ENCODE measurements at places on chromosomes 3 and 15.

DNA sequence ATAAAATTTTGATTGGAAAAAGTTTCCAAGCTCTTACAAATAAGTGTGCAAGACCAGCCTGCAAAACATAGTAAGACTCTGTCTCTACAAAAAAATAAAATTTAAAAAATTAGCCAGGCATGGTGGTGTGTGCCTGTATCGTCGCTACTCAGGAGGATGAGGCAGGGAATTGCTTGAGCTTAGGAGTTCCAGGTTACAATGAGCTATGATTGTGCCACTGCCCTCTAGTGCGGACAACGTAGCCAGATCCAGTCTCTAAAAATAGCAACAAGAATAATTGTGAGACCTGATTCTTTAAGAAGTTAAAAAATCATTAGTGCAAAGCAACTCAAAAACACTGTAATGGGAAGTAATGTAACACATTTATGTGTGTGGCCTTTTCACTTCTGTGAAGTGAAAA is 251.6 kb downstream of the RBMS3 start:
- H3K36me3 ChIP-seq, result no peaks in the 10 kb centered on the region
- peaks cover 5% of the 10 kb centered on the region for H3K4me1 ChIP-seq
- H3K27ac ChIP-seq, result no peak overlapping the region
- no peak for DNase-seq
- no peaks in the 10 kb centered on the region for H3K27me3 ChIP-seq
- no peak overlapping the region for H3K4me3 ChIP-seq

- H3K4me1 ChIP-seq, result peaks cover 48% of the 10 kb centered on the region
- DNase-seq, result no peak
- H3K36me3 ChIP-seq, result no peaks in the 10 kb centered on the region
- no peak overlapping the region for H3K27ac ChIP-seq
- peaks cover 100% of the 10 kb centered on the region for H3K27me3 ChIP-seq
Measured at GRCh38 chr15:89406218-89406939, 71.8 kb upstream of the POLG start.

GRCh38 chr3:71487418-71487817 is 96.1 kb downstream of the FOXP1 start:
- no peak overlapping the region for H3K27ac ChIP-seq
- H3K4me3 ChIP-seq, result no peak overlapping the region
- H3K36me3 ChIP-seq, result peaks cover 20% of the 10 kb centered on the region

DNA sequence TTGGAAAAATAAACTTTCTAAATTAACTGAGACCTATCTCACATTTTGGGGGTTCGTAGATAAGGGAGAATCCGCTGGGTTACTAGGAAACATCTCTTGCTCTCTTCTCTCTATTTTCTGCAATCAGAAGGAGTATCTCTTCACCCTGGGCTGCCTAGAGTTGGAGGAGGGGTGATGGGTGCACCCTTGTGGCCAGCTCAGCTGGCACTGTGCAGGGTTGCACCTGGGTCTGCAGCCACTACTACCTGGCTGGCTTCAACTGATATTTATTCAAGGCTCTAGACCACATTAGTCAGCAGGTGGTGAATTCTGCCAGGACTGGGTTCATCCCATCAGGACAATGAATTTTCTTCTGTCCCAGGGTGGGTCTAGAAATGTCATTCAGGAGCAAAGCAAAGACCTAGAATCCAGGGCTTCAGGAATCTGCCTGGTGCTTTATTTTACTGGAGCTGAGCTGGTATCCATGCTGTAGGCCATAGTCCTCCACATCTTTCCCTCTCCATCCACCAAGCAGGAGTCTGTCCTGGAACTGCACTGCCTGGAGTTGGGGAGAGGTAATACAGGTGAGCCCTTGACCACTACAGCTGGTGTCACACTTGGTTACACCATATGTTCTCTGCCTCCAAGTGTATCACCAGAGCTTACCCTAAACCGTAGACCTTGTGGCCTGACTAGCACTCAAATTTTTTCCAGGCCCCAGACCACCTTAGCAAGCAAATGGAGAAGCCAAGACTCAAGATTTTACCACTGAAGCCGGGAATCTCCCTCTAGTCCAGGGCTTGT is 14.0 kb downstream of the OR5K4 start:
- H3K27me3 ChIP-seq, result no peaks in the 10 kb centered on the region
- H3K27ac ChIP-seq, result no peak overlapping the region
- no peak overlapping the region for H3K4me3 ChIP-seq
- no peak for DNase-seq
- H3K36me3 ChIP-seq, result no peaks in the 10 kb centered on the region
- no peaks in the 10 kb centered on the region for H3K4me1 ChIP-seq

Measured in WTC11 (cell line).